ENCODE measurements at places on chromosomes 1 and 21. TPM values are rescaled to one million over a fixed set of nuclear protein-coding genes. Genes with fewer than 3 reads are reported as not detected.

The VN1R5 gene
- total RNA-seq: not detected

The PRAMEF8 gene
- not detected for total RNA-seq

The DENND2C gene
- 0.78 TPM for total RNA-seq

DNA sequence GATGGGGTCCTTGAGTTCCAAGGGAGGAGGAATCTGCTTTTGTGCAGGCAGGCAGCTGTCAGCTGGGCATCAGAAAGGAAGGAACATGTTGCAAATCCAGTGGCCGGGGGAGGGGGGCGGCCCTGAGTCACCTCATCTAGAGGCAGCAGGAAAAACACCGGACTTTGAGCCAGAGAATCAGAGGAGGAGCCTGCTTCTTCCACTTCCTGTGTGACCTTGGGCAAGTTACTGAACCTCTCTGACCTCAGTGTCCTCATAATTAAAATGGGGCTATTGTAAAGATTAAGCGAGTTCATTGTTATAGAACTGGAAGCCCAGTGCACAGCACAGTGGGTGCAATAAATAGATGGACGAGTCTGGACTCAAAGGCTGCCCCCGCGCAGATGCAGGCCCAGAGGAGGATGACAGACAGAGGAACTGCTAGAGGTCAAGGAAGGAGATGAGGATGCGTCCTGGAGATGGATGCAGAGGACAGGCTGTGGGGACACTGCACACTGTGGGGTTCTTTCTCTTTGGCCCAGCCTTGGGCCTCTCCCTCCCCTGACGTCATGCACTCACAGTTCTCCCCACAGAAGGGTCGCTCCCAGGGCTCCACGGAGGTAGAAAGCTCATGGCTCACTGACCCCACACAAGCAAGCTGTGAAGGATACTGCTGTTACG is 714.3 kb downstream of the MATN1 start:
- no peaks in the 10 kb centered on the region for H3K4me1 ChIP-seq
- no peaks in the 10 kb centered on the region for H3K27me3 ChIP-seq
- H3K4me3 ChIP-seq: no peak overlapping the region

DNA sequence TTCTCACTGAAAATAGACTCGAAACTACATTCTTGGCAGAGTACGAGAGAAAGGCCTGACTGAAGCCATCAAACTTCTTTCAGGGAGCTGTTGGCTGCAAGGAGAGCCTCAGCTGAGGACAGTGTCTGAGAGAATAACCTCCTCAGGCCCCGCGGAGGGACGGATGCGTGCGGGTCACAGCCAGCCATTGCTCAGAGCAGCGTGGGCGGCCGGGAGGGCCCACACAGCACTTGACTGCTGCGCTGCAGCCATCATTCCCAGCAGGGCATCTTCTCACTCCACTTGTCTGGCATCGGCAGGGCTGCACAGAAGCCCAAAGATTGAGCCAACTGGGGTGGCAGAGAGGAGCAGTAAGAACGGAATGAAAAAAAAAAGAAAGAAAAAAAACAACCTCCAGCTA is 113.5 kb downstream of the XCL2 start:
- no peaks in the 10 kb centered on the region for H3K36me3 ChIP-seq
- no peaks in the 10 kb centered on the region for H3K4me1 ChIP-seq
- no peaks in the 10 kb centered on the region for H3K27me3 ChIP-seq

DNA sequence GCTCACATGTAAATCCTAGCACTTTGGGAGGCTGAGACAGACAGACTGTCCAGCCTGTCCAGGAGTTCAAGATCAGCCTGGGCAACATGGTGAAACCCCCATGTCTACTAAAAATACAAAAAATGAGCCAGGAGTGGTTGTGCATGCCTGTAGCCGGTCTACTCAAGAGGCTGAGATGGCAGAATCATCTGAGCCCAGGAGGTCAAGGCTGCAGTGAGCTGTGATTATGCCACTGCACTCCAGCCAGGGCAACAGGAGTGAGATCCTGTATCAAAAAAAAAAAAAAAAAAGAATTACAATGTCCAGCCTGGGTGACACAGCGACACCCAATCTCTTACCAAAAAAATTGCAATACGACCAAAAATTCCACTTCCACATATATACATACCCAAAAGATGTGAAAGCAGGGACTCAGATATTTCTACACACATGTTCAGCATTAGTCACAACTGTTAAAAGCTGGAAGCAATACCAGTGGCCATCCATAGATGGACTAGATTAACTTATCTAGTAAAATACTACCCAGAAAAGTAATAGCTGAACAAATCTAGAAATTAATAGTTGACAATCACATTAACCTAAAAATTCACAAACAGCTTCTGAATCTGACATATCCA is 49.2 kb downstream of the ASH1L start:
- DNase-seq: no peak
- H3K27ac ChIP-seq: no peak overlapping the region
- H3K27me3 ChIP-seq: no peaks in the 10 kb centered on the region
- H3K4me1 ChIP-seq: peaks cover 39% of the 10 kb centered on the region
- H3K36me3 ChIP-seq: no peaks in the 10 kb centered on the region
- no peak overlapping the region for H3K4me3 ChIP-seq

DNA sequence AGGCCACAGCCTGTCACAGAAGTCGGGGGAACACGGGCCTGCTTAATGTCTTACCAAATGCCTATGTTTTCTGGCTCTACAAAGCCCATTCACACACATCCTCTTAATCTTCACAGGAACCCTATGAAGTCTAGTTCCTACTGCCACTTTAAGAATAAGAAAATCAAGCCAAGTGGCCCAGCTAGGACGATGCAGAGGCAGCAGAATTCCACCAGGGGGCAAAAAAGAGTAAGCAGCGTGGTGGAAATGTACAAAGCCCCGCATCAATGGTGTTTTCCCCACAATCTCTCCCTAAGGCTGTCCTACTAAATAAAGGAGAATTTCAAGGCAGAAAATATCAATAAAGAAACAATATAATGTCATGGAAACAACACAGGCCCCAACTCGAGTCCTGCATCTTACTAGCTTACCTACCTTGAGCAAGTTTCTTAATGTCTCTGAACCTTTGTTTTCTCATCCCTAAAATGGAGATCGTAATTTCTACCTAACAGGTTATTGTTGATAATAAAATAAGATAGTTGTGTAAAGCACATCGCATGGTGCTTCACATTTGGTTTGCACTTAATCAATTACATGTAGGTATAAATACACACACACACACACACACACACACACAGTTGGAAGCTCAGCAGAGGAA is 21.4 kb downstream of the SEC16B start:
- no peak overlapping the region for H3K4me3 ChIP-seq
- peak; percentile 5 for DNase-seq
- no peaks in the 10 kb centered on the region for H3K36me3 ChIP-seq
- no peaks in the 10 kb centered on the region for H3K4me1 ChIP-seq

Data from CD4-positive, alpha-beta memory T cell (primary cell).